ENCODE measurements at places on chromosomes 11 and 22. TPM values are rescaled to one million over a fixed set of nuclear protein-coding genes. Genes with fewer than 3 reads are reported as not detected.

FIBIN gene
- total RNA-seq, result 4.0 TPM

SYTL2 gene
- 181 TPM for total RNA-seq

OR52I1 gene
- total RNA-seq, result not detected

CLMP gene
- total RNA-seq, result 32.0 TPM

ELFN2 gene
- total RNA-seq, result 0.21 TPM

NCAM1 gene
- 536 TPM for total RNA-seq

C11orf97 gene
- total RNA-seq, result not detected

NRXN2 gene
- 40.8 TPM for total RNA-seq

TBC1D22A gene
- 15.9 TPM for total RNA-seq

ARL14EP gene
- 32.5 TPM for total RNA-seq

ACTN3 gene
- total RNA-seq, result 0.75 TPM

TSG101 gene
- 185 TPM for total RNA-seq

OR52E8 gene
- not detected for total RNA-seq

GPHA2 gene
- total RNA-seq, result not detected

NCAPH2 gene
- total RNA-seq, result 21.6 TPM

UPB1 gene
- total RNA-seq, result not detected

RTN3 gene
- 65.6 TPM for total RNA-seq

Data from myocyte (in vitro differentiated cells).